ENCODE measurements at places on chromosomes 11 and 22.

DNA sequence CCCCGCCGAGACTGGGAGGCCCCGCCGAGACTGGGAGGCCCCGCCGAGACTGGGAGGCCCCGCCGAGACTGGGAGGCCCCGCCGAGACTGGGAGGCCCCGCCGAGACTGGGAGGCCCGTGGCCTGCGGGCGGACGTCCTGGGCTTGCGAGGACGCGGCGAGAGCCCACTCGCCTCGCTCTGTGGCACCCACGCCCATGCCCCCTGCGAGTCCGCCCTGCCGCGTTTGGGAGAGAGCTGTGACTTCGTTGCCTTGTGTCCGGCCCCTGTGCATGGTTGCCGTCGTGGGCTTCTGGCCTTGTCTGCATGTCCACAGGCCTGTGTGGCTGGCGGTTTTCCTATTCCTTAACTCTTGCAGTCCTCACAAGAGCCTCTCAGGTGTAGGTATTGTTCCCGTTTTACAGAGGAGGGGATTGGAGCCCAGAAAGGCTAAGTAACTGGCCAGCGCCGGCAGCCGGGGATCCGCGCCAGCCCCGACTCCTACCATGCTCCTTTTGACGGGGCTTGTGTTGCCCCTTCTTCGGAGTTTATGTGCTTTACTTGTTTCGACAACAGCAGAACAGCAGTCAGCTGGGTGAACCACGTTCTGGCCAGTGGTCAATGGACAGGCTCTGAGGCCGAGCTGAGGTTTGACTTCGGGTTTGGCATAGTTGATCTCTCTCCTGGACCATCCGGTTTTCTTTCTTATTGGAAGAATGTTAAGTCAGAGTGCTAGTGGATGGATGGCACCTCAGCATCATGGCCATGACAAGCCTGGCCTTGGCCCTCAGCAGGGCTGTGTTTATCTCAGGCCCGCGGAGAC, 741 bp downstream of the PHRF1 start:
- no peak for DNase-seq

GRCh38 chr22:23912293-23912903, 18.2 kb downstream of the MIF start:
- no peak for DNase-seq

- DNase-seq: no peak
These were observed 14.2 kb upstream of the OR6A2 start for GRCh38 chr11:6813656-6814055.

DNA sequence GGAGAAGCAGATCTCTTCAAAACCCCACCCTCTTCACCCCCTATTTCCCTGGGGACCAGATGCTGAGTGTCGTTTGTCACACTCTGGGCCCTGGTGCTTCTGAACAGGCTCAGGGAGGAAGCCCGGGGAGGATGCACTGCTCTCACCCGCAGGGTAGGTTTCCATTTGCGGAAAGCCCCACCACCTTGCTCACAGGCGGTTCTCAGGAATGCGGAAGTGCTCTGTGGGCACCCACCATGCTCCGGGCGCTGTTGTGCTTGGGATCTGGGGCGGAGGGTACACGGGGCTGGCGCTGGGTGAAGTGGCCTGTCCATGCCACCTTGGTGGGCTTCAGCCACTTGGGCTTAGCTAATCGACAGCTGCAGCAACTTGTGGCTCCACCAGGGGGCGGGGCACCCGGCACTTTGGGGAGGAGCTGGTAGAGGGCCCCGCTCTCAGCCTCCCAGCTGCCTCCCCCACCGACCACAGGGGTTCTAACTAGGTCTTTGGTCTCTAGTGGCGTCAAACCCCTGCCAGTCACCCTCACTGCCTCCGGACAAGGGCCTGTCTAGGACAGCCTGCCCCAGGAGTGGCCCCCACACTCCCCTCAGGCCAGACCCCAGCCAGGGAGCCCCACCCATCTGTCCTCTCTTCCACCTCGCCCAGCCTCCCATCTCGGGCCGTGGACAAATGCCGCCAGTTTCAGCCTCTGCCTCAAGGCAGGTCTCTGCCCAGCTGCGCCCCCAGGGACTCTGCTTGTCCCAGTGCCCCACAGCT, 7.4 kb downstream of the NDUFV1 start:
- DNase-seq: no peak

DNA sequence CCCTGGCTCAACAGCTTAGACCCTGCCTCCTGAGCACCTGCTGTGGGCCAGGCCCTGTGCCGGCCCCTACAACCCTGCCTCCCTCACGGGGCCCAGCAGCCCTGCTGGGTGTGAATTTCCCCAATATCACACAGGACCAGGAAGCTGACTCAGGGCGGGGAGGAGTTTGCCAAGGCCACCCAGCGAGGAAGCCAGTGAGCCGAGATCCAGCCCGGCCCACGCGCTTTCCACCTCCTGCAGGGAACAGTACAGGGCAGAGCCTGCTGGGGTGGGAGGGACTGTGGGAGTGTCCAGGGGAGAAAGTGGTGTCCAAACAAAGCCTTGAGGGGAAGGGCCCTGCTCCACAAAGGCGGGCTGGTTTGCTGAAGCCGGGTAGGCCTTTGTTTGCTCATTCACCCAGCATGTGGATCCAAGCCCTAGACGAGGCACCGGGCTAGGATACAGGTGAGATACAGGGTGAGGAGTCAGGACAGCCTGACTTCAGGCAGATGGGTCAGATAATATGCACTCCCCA, 26.8 kb downstream of the RPL3 start:
- DNase-seq: peak; percentile 81

GRCh38 chr11:1733716-1734640, 16.4 kb downstream of the IFITM10 start:
- no peak for DNase-seq

GRCh38 chr11:127670374-127671119, 670.0 kb upstream of the KIRREL3 start:
- no peak for DNase-seq

DNA sequence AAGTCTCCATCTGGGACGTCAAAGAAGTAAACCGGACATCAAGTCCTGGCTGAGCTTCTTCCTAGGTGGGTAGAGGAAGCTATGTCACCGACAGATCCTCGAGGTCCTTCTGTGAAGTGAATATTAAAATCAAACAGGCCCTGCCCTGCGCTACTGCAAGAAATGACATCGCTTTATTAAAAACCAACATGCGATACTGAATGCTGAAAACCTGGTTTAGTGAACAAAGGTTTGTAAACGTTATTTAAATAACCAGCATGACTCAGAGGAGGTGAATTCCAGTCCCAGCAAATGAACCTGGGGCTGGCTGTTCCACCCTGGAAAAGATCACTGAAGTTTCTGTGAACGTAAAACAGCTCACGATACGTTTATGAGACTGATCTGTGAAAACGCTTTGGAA, 645 bp downstream of the RTCB start:
- no peak for DNase-seq

DNA sequence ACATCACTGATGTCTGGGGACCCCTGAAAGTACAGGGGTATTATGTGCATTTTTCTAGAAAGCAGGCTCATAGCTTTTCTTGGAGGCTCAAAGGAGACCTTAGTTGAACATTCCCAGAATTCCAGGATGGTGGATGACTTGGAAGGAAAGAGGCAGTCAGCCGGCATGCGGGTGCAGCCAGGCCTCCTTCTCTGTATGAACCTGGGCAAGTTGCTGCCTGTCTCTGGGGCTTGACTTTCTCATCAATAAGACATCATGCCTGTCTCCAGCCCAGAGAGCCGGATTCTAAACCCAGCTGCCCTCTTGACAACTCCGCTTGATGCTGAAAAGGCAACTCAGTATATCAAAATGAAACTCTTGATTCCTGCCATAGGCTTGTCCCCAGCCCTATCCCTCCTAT, 12.6 kb downstream of the MS4A15 start:
- DNase-seq: no peak

GRCh38 chr11:10373929-10374328, 69.1 kb downstream of the ADM start:
- no peak for DNase-seq

DNA sequence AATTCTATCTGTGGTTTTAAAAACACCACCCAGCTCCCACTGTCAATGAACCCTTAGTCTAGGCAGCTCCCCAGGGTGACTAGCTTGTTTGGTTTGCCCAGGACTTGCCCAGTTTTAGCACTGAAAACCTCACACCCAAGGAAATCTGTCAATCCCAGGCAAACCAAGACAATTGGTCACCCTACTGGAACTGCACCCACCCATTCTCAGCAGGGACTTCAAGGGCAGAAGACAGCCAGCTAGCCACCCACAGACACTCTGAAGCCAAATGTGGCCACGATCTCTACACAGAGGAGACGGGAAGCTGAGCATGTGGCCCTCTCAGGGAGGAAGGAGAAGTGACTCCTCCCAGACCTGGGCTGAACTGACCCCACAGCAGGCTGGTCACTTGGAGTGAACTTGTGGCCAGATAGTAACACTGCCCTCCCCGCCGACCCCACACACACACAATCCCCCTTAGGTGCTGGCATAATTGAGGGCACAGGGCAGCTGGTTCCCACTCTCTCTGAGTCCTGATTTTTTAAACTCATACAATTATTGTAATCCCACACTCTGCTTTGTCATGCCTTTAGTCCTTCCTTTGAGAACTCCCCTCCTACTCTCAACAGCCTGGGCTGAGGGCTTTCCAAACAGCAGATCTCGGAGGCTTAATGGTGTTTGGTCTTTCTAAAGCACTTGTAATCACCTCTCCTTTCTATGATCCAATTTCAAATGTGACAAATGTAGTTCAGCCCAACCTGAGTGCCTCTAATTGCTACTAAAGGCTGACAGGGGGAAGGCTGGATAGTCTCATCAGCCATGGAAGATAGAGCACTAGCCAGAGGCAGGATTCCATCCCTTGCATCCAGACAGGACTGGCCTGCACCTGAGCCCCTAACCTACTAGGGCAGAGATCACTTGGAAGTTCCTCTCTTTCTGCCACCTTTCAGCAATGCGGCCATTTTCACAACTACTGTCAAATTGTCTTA, 74.7 kb upstream of the DRD2 start:
- DNase-seq: no peak

- no peak for DNase-seq
These were observed 480 bp downstream of the PLEKHA7 start for GRCh38 chr11:17013548-17014320.

DNA sequence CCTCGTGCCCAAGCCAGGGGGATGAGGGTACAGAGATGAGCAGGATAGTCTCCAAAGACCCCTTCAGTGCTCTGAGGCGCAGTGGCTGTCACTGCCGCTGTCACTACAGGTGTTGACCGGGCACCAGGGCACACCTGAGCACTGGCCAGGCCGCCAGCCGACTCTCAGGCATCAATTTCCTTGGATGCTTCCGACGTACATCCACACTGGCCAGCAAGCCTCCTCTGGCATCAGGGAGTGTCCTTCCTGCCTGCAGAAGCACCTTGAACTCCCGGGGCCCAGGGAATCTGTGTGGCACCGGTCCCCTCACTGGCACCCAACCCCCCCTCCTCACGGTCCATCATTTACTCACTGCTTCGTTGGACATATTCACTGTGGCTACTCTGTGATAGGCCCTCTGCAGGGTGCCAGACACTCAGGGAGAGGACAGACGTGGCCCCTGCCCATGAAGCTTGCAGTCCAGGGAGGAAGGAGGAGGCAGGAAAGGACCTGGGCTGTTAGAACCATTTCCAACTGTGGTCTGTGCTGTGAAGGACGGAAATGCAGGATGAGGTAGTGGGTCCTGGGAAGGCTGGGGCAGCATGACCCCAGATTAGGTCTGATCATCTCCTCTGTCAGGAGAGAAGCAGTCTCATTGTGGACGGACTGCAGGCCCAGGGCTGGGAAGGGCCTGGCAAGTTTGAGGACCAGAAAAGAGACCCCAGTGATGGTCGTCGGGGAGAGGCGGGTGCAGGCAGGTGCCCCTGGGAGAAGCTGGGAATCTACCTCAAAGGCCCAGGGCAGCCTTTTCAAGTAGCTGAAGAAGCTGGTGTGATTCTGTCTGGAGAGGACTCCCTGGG, 46.3 kb upstream of the ANO1 start:
- no peak for DNase-seq

GRCh38 chr11:88655196-88655595, 317.7 kb upstream of the CTSC start:
- no peak for DNase-seq

DNA sequence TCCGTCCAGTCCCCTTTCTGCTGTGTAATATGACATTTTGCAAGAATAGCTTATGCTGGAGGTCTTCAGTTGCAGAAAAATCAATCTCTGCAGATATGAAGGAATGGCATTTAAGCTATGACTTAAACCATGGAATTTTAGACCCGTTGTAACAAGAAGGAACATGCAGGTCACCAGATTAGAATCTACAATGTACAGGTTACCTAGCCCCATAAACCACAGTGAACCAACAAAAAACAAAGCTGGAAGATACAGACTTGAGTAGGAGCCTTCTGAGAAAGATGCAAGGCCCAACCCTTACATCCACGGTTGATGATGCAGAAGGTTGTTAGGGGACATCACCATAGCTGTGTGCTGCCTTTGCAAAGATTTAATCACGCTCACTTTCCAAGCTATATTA, 132.5 kb downstream of the WT1 start:
- DNase-seq: no peak

- no peak for DNase-seq
These were observed 106.4 kb downstream of the DSCAML1 start for GRCh38 chr11:117690484-117691217.

- no peak for DNase-seq
These were observed 37.2 kb upstream of the ETS1 start for GRCh38 chr11:128624269-128625175.

DNA sequence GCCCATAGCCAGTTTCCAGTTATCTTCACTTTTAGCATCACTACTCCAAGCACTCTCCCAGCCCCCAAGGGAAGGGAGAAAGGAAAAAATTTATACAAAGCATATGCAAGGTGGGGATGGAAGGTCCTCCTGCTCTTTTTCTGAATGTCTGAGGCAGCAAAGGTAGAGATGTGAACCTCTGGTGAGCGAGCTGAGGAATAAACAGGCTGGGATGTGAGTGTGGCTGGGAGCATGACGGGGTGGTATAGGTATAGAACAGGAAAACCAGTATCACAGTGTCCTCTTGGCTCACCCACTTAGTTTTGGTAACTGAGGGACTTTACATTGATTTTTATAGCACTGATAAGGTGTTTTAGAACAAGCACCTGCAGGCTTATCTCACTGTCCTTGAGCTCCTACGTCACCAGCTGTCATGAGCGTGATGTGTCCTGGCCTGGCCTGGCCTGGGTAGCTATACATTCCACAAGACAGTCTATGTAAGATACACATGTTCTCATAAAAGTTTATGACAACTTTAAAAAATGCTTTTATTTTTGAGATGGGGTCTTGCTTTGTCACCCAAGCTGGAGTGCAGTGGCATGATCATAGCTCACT, 10.3 kb upstream of the POLD3 start:
- DNase-seq: no peak

DNA sequence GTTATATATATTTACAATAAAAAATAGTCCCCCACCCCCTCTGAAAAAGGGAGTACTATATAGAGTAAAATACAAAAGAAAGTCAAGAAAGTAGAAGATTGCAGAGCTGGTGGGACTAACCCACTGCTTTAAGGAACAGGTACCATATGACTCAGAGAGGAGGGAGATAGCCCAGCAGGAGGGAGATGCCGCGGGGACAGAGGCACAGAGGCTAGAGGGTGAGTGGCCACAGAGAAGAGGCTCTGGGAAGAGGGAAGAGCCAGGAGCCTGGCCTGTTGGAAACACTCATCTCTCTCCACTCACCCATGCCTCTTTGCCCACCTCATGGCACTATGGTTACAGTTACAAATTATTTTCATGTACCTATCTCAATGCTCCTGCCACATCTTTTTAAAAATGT, 53.6 kb upstream of the LYVE1 start:
- no peak for DNase-seq

GRCh38 chr11:118660681-118661424, 18.6 kb downstream of the TREH start:
- no peak for DNase-seq

GRCh38 chr11:35846874-35847273, 97.0 kb upstream of the LDLRAD3 start:
- DNase-seq: no peak
